Stimulated activated CD8-positive, alpha-beta memory T cell treated with anti-CD3 and anti-CD28 coated beads, Interleukin-4, amount 100 ng/mL, for 1 hour (primary cell): ENCODE measurements at places on chromosomes 3 and 15.

GRCh38 chr3:149564079-149564478 is 89.6 kb downstream of the TM4SF4 start:
- DNase-seq, result no peak

GRCh38 chr3:106251160-106251892 is 382.5 kb upstream of the CBLB start:
- no peak for DNase-seq

GRCh38 chr3:137988982-137989381 is 21.0 kb upstream of the CLDN18 start:
- no peak for DNase-seq

GRCh38 chr3:125050488-125051090 is 5.2 kb downstream of the HEG1 start:
- no peak for DNase-seq

- DNase-seq, result no peak
Measured at GRCh38 chr15:32794973-32795372, 77.2 kb downstream of the GREM1 start.

- DNase-seq, result no peak
Measured at GRCh38 chr3:133965013-133965570, 64.6 kb downstream of the SLCO2A1 start.

GRCh38 chr3:129794311-129795185 is 99.0 kb downstream of the TMCC1 start:
- no peak for DNase-seq

DNA sequence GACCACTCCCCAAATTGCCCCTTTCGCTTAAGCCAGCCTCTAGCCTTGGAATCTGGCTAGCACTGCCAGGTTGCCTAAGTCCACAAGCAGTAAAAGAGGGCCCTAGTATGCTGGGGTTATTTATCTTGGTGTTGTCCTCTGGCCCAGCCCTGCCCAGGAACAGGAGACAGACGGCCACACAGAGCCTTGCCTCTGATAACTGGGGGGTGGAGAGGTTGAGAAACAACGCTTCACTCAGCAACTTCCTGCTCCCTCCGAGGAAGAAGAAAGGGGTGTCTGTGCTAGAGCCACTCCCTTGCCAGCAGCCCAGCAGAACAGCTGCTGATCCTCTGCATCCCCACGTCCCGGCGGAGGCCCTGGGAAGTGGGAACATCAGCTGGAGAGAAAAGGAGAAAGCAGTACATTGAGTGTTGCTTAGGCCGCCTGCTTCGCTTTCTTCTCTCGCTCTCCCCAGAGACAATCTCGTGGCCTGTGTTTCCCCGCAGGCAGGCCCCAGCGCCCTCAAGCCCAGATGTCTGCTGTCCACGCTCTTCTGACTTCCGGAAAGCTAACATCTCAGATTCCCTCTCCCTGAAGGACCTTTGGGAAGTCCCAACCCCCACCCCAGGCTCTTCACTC is 22.6 kb upstream of the C3orf70 start:
- DNase-seq, result no peak

- DNase-seq, result no peak
Measured at GRCh38 chr3:33130144-33130543, 16.3 kb downstream of the CRTAP start.

- DNase-seq, result no peak
Measured at GRCh38 chr3:5047764-5048419, 68.7 kb downstream of the BHLHE40 start.

GRCh38 chr3:170976190-170976519 is 50.4 kb downstream of the SLC2A2 start:
- no peak for DNase-seq

- DNase-seq, result no peak
Measured at GRCh38 chr3:112610121-112610520, 30.8 kb downstream of the CCDC80 start.
